ENCODE measurements at places on chromosomes 16 and 17.

DNA sequence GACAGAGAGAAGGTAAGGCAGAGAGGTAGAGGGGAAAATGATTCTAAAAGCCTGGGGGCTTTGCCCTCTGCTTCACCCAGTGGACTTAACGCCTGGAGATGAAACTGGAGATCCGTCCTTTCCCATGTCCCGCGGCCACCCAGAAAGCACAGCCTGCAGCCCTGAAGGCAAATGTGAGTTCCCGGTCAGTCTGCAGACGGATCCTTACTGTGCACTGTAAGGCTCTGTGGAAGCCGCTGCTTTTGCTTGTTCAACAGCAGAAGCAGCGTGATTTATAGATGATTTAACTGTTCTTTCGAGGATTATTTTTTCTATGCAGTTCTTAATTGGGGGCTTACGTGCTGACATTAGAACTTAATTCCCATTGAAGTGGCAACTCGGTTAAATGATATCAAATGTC is 290.4 kb downstream of the FOXL1 start:
- no peak for DNase-seq

DNA sequence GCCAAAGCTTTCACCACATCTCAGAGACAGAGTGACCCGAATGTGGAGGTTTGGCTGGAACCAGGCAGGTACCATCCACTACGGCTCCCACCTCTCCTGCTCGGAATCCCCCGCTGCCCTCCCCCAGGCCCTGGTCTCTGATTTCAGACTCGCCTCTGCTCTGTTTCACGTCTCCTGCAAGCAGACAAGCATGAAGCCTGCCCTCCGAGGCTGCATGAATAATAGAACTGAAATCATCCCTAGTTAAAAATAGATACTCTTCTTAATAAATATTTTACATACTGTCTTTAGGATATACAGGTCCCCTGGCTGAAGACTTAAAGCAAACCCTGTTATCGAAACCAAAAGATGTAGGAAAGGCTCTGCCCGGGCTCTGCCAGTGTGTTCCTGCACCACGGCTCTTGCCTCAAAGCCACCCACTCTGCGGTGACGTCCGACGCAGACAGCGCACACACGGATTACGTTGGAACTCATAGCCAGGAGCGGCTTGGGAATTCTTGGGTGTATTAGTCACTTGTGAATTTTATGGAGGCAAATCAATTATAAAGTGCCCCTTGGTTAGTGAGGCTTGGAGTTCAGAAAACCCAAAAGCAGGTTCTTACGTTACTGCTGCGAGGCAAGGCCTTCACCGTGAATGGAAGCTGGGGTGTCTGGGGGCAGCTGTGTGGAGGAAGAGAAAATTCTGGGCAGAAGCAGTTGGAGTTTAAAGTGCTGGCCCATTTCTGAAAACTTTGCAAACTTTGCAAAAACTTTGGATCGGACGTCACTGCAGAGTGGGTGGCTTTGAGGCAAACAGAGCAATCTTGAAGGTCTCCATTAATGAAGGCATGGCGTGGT is 25.6 kb upstream of the NPTX1 start:
- no peak for DNase-seq

GRCh38 chr17:17042851-17043460 is 699 bp downstream of the MPRIP start:
- no peak for DNase-seq

- DNase-seq, result no peak
Observed at GRCh38 chr17:27928587-27928986, 35.4 kb upstream of the LYRM9 start.

DNA sequence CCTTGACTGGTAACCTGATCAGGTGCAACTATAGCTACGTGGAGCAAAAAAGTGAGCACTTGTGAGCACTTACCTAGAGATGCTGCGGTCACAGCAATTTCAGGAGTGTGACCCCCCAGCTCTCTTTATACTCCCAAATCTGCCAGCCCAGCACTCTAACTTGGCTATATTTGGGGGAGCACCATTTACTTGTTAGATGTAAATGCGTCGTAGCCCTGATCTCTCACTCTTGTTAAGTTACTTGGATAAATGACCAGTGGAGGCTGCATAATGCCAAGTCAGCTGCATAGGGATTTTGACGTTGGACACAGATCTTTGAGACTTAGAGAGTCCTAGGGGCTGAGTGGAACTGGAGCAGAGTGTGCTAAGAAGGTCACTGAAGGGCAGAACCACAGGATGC is at the start of gene MYH13:
Gene MYH13 (minus strand): TSS at position 101 of the 400 bp plus-strand sequence. CDS start 8,476 bp downstream, outside the sequence.
- no peak for DNase-seq

GRCh38 chr16:69351309-69352027 is at the start of gene TMED6:
TMED6 (minus strand) TSS chr16:69351786; CDS start chr16:69351753, 33 bp downstream.
- DNase-seq, result no peak

GRCh38 chr17:50184064-50184463 is 17.4 kb downstream of the COL1A1 start:
- no peak for DNase-seq

DNA sequence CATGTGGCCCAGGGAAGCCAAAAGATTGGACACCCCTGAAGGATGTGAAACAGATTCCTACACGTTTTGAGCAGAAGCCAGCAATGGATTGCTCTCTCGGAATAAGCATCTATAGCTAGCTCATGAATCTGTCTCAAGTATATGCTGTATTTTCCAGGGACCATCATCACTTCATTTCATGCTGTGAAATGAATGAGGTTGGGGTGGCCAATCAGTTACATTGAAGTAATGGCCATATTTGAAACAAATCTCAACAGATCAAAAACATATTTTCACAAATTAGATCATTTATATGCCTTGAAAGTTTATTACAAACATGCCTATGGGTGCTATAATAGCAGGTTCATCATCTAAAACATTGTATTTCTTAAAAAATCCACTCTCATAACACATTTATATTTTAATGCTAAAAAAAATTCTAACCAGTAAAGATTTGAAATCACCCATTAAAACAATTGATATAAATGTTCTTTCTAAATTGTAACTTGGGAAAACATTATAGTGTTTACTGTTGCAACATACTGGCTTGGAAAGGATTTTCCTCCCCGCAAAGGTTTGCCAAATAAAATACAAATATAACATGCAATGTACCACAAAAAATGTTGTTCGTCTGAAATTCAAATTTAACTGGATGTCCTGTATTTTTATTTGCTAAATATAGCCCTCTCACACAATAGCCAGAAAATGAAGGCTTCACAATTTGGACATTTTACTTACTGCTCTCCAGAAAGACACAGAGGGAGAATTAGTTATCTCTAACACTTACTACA is 743.6 kb downstream of the KCNJ2 start:
- no peak for DNase-seq

DNA sequence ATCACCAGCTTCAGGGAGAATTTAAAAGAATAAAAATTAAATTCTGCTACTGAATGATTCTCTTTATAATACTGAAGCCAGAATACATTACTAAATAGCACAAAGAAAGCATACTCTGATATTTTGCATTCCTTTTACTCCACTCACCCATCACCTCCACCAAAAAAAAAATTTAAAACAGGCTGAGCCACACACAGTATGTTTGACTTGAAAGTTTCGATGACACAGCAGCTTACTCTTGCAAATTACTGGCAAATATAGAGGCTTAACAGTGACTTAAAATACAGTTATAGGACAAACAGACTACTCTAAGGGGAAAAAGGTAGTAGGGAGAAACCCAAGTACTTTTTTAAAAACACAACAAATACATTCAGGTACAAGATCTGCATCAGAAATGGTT is 39.2 kb downstream of the GPATCH8 start:
- DNase-seq, result peak; percentile 4

DNA sequence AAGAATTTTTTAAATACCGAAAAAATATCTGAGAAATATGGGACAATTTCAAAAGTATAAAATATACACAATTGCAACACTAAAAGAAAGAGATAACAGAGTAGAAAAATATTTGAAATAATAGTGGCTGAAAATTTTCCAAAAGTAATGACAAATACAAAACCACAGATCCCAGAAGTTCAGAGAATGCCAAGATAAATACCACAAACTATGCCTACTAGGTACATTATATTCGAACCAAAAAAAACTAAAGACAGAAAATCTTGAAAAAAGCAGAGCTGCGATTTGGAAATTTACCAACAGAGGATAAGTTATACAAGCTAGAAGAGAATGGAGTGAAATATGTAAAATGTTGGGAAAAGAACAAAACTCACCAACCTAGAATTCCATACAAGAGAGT is 191.3 kb upstream of the ELAC2 start:
- no peak for DNase-seq

DNA sequence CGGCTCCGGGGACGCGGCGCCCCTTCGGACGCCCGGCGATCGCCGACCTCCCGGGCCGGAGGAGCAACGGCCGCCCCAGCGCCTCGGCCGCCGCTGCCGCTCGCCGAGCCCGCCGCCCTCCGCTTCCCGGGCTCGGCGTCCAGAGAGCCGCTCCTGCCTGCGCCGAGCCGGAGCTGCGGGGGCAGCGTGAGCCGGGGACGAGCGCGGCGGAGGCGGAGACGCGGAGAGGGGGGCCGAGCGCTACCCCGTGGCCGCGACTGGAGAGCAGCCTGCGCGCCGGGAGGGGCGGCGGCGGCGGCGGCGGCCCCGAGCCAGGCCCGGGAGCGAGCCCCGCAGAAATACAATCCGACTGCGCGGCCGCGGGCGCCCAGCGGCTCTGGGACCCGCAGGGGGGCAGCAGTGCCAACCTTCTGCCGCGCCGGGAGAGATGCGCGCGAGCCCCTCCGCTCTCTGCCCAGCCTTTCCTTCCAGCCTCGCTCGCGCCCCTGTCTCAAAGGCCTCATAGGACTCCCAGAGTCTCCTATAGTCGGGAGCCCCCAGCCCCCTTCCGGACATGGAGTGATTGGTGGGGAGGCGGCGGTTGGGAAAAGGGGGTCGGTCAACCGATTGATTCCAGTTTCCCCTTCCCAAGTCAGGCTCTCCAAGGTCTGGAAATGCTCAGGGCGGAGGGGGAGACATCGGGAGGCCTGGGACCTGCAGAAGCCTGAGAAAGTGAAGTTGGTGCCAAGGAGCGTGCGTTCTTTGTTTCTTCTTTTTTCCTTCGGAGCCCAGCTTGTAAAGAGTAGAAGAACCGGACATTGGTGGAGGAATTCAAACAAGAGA is 1.0 kb upstream of the SDK2 start:
- no peak for DNase-seq

DNA sequence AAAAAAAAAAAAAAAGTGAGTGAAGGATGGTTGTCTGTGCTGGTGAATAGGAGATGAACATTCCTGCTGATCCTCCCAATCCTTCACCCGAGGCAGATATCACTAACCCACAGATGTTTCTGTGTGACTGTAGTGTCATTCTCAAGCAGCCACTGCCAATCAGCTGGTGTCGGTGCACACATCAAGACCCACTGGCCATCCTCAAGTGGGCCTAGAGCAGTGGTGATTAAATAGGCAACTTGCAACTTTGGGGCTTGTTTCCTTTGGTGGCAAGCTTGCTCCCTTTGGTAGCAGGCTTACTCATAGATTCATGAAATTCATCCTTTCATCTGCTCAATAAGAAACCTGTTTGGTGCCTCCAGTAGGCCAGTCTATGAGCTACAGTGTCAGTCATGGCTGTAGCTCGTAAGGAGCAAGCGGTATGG is 51.1 kb upstream of the LGALS9 start:
- no peak for DNase-seq

DNA sequence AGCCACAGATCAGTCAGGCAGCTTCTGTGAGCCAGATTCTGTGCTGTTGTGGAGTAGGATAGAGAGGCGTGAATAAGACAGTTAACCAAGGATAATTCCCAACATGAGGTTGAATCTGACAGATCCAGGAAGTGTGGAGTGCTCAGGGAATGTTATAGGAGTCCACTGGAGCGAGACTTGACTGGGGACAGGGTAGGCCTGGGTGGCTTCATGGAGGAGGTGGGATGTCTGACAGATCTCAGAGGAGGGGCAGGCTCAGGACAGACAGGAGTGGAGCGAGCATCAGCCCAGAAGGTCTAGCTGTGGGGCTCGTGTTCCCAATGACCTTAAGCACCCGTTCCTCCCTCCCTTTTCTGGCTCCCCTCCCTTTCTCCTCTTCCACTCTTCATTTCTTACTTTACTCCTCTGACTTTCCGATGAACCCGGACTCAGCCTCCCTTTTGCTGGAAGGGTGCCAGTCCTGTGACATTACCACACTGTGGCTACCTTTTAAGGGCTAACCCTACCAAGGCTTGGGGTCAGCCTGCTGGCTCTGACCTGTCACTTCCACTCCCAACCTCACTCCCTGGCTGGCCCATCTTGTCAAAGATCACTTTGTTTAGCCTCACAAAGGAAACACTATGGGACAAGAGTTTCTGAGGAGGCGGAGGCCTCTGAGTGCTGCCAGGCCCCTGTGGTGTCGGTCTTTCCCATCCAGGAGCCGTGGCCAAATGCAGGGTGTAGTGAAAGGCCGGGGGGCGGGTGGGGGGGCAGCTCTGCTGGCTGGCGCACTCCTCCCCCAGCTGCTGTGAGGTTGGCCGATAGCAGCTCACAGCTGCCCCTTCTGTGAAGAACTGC is 28.5 kb upstream of the EFCAB13 start:
- no peak for DNase-seq

GRCh38 chr17:7511108-7511507 is 26.9 kb downstream of the POLR2A start:
- DNase-seq, result no peak

DNA sequence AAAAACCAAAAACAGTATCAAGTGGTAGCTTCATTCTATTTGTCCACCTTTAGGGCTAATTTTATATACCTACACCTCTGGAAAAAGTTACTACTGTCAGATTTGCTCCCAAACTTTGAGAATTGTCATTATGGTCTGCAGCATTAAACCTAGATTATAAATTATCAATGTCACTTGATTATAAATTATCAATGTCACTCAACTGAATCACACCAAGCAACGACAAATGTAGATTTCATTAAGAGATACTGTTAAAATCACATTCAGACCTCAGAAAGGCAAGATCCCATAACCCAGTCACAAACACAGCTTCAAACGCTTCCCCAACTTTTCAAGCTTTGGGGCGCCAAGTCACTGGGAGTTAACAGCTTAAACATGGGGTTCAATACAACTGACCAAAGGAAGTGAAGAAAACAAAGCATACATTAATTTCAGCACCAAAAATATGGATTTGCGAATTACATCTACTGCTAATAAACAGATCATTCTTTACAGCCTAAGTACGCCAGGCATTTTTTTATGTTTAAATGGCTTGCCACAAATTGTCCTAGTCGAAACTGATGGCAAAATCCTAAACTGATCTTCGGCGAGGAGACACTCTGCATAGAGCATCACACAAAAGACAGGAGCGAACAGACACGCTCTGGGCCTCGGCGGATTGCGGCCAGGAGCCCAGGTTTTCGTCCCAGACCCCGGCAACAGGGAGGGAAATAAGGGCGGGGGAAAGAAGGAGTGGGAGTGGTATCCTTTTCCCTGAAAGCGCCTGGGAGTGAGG is 981 bp downstream of the GLG1 start:
- DNase-seq, result no peak

GRCh38 chr17:16919663-16920627 is 52.0 kb downstream of the TNFRSF13B start:
- no peak for DNase-seq

Data from GM04504 (cell line).